Neural progenitor cell (in vitro differentiated cells): ENCODE measurements at places on chromosomes 4 and X. TPM values are rescaled to one million over a fixed set of nuclear protein-coding genes. Genes with fewer than 3 reads are reported as not detected.

- no peaks in the 10 kb centered on the region for H3K36me3 ChIP-seq
- peak; percentile 89 for DNase-seq
- H3K27me3 ChIP-seq, result no peaks in the 10 kb centered on the region
Observed at GRCh38 chr4:168784786-168785461, 225.1 kb downstream of the CBR4 start.

DNA sequence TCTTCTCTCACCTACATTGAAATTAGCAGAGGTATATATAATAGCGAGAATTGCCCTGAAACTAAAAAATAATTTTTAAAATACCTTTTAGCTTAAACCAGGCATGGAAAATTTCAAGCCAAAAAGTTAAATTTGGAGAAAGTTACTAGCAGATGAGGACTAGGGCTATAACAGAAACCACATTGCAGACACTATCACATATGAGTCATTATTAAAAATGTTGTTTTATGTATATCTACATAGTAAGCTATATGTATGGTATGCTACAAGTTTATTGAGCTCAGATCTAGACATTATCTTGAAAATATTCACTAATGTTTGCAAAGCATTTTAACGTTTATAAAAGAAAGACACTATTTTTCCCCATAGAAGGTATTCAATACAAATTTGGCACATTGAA is 147.8 kb downstream of the PAPSS1 start:
- no peak for DNase-seq
- H3K27me3 ChIP-seq, result no peaks in the 10 kb centered on the region
- H3K4me1 ChIP-seq, result no peaks in the 10 kb centered on the region
- H3K36me3 ChIP-seq, result no peaks in the 10 kb centered on the region

GRCh38 chr4:122083989-122084388 is 68.1 kb upstream of the BLTP1 start:
- no peak overlapping the region for H3K27ac ChIP-seq
- H3K36me3 ChIP-seq, result no peaks in the 10 kb centered on the region
- no peaks in the 10 kb centered on the region for H3K4me1 ChIP-seq
- H3K4me3 ChIP-seq, result no peak overlapping the region

DNA sequence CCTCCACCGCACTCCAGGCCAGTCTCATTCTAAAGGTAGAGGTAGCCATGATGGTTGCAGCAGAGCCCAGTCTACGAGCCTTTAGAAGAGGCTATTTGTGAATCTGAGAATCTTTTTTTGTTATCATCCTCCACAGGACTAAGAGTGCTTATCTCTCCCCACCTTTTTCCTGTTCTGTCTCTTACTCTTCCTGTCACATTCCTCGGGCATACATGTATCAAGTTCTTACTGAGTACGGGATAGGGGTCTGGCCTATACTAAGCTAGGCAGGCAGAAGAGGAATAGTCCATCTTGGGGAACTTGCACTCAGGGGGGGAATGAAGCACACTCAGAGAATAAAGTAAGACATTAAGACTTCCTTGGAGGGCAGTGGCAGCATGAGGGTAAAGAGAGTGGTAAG is 25.7 kb downstream of the LAS1L start:
- H3K4me1 ChIP-seq, result no peaks in the 10 kb centered on the region
- no peak overlapping the region for H3K4me3 ChIP-seq
- no peaks in the 10 kb centered on the region for H3K36me3 ChIP-seq
- DNase-seq, result no peak
- H3K27me3 ChIP-seq, result no peaks in the 10 kb centered on the region

- peak; percentile 57 for DNase-seq
- H3K36me3 ChIP-seq, result no peaks in the 10 kb centered on the region
- no peaks in the 10 kb centered on the region for H3K27me3 ChIP-seq
- H3K27ac ChIP-seq, result no peak overlapping the region
- H3K4me1 ChIP-seq, result peaks cover 8% of the 10 kb centered on the region
- H3K4me3 ChIP-seq, result no peak overlapping the region
Observed at GRCh38 chr4:11367371-11367770, 61.3 kb downstream of the HS3ST1 start.

Gene NKAP
- total RNA-seq, result 6.5 and 11.2 TPM in 2 replicates

Gene CT55
- total RNA-seq, result not detected in 2 replicates

Gene RHOXF1
- total RNA-seq, result not detected in 2 replicates

- H3K4me1 ChIP-seq, result peaks cover 2% of the 10 kb centered on the region
- H3K36me3 ChIP-seq, result no peaks in the 10 kb centered on the region
- H3K27me3 ChIP-seq, result no peaks in the 10 kb centered on the region
- H3K27ac ChIP-seq, result no peak overlapping the region
- no peak for DNase-seq
Observed at GRCh38 chr4:102247041-102247440, 98.2 kb downstream of the SLC39A8 start.

Gene NPY5R
- total RNA-seq, result 1.1 and 1.3 TPM in 2 replicates

Gene DKK2
- 0.03 TPM in 1 of 2 replicates, not detected in the other for total RNA-seq

GRCh38 chrX:95441836-95442235 is 1242.8 kb upstream of the DIAPH2 start:
- no peaks in the 10 kb centered on the region for H3K4me1 ChIP-seq
- no peak overlapping the region for H3K27ac ChIP-seq
- H3K4me3 ChIP-seq, result no peak overlapping the region
- no peak for DNase-seq
- H3K36me3 ChIP-seq, result no peaks in the 10 kb centered on the region

Gene CNGA1
- 0.37 and 1.5 TPM in 2 replicates for total RNA-seq

DNA sequence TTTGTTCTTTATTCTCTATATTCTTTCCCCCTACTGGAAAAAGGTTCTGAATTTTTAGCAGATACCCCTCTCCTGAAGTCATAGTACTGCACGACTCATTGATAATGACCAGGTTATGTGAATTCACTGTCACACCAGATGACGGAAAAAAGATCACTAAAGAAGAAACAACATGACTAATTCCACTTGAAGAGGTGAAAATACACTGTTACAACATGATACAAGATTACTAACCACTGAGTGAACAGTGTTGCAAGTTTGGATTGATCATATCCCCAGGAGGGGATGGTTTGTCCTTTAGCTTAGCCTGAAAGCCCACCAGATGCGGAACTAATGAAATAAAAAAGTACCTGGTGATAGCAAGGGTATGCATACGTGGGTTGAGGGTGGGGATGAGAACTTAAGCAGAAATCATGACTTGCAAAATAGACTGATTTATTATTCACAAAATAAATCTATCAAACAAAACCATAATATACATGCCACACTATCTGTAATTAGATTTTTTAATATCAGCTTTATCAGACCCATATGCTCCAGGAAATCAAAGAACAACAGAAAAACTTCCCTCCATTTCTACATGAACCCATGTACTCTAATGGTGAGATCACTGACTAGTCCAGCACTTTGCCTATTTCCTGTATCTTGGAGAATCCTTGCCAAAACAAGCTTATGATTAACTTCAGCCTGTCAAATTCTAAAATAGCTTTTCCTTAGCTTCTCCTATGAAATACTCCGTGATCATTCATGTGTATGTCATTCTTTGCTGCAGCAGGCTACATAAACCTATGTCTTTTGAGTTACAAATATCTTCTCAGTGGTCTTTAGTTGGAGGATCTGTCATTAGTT is 257.4 kb upstream of the AGA start:
- H3K36me3 ChIP-seq, result no peaks in the 10 kb centered on the region
- no peak overlapping the region for H3K27ac ChIP-seq
- H3K4me1 ChIP-seq, result peaks cover 4% of the 10 kb centered on the region

GRCh38 chr4:85756938-85757337 is 282.0 kb downstream of the ARHGAP24 start:
- peak; percentile 58 for DNase-seq
- H3K4me1 ChIP-seq, result peaks cover 2% of the 10 kb centered on the region
- no peaks in the 10 kb centered on the region for H3K27me3 ChIP-seq
- H3K36me3 ChIP-seq, result no peaks in the 10 kb centered on the region
- H3K4me3 ChIP-seq, result no peak overlapping the region

GRCh38 chrX:107940095-107940494 is 42.1 kb downstream of the TEX13B start:
- no peaks in the 10 kb centered on the region for H3K36me3 ChIP-seq
- H3K27me3 ChIP-seq, result peaks cover 16% of the 10 kb centered on the region
- no peaks in the 10 kb centered on the region for H3K4me1 ChIP-seq
- DNase-seq, result no peak
- no peak overlapping the region for H3K4me3 ChIP-seq

Gene MAB21L2
- 38.3 and 42.1 TPM in 2 replicates for total RNA-seq

Gene KCTD8
- 0.06 TPM in 1 of 2 replicates, not detected in the other for total RNA-seq

Gene MBNL3
- 2.4 and 3.4 TPM in 2 replicates for total RNA-seq

Gene TCEAL5
- total RNA-seq, result 0.12 TPM in 1 of 2 replicates, not detected in the other

DNA sequence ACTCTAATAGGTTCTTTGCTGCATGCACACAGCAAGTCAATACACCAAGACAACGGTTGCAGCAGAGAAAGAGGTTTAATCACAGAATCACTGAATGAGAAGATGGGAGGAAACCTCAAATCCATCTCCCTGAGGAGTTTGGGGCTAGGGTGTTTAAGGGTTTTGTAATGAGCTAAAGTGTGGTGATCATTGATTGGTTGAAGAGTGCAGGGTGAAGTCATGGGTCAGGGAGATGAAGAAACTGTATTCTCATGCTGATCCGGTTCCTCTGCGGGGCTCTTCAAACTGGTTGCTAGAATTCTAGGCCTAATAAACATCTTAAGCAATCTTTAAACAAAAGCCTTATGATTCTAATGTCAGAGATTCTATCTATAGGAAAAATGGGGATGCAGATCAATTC is 432.5 kb upstream of the FAM47C start:
- no peak overlapping the region for H3K27ac ChIP-seq
- H3K27me3 ChIP-seq, result no peaks in the 10 kb centered on the region
- H3K4me3 ChIP-seq, result no peak overlapping the region
- DNase-seq, result no peak
- H3K36me3 ChIP-seq, result no peaks in the 10 kb centered on the region

DNA sequence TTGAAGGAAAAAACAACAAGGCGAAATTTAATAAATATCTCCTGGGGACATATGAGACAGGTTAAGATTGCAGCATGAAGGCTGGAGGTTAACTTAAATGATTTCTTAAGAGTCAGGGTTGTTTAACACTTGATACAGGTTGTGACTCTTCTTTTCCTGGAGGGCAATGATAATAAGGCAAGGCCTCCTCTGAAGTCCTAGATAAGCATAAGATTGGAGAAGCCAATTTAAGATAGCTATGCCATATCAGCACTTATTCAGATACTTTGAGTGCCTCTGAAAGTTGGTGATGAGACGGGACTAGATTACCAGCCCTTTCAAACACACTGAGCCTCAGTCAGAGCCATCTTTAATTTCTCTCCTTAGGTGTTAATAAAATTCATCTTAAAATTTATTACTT is 350.8 kb downstream of the FBXO8 start:
- no peak overlapping the region for H3K4me3 ChIP-seq
- peaks cover 41% of the 10 kb centered on the region for H3K4me1 ChIP-seq
- no peak for DNase-seq
- no peaks in the 10 kb centered on the region for H3K27me3 ChIP-seq
- no peaks in the 10 kb centered on the region for H3K36me3 ChIP-seq

Gene SPANXD
- not detected in 2 replicates for total RNA-seq

DNA sequence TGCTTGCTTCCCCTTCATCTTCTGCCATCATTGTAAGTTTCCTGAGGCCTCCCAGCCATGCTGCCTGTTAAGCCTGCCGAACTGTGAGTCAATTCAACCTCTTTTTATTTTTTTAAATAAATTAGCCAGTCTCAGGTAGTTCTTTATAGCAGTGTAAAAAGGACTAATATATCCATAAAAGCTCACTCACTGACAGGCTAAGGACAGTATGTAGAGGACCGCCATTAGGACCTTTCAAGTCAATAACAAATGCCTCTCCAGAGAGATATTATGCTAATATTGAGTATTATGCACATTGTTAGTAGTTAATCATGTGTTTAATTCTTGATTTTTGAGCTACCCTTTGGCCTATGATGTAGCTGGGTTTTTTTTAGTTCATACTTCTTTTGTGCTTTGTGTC is 62.6 kb upstream of the GYPA start:
- no peak overlapping the region for H3K27ac ChIP-seq
- no peak overlapping the region for H3K4me3 ChIP-seq
- no peaks in the 10 kb centered on the region for H3K36me3 ChIP-seq
- no peak for DNase-seq

Gene OPRPN
- total RNA-seq, result not detected in 2 replicates

GRCh38 chr4:21710179-21710835 is 238.3 kb downstream of the KCNIP4 start:
- H3K27me3 ChIP-seq, result no peaks in the 10 kb centered on the region
- no peaks in the 10 kb centered on the region for H3K36me3 ChIP-seq
- no peak for DNase-seq

GRCh38 chr4:21888195-21888976 is 60.2 kb downstream of the KCNIP4 start:
- H3K27ac ChIP-seq, result no peak overlapping the region
- no peak overlapping the region for H3K4me3 ChIP-seq
- no peaks in the 10 kb centered on the region for H3K4me1 ChIP-seq
- no peaks in the 10 kb centered on the region for H3K27me3 ChIP-seq

DNA sequence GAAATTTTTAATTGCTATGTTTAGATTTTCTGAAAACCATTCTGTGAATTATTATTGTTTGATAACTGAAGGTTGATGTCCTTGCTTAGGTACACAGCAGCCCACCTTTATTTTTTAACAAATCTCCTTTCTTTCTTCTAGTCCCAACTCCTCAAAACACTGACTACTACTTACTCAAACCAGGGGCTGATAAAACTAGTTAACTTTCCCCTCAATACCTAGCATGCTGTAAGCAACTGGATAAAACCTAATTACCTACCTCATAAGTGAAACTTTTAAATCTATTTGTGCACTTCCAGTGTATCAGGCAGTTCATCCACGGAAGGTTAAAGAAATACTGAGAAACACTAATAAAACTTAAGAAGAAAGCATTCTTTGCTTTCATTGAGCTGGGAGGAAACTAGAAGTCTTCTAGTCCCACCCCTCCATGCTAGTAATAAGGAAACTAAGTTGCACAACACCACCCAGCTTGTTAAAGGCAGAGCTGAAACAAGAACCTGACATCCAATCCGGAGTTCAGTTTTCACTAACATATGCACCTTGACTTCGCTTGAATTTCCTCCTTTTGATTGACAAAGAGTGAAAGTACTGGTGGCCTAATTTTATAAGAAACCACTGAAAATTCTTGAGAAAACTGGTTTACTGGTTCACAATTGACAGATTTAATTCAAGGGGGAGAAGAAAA is 180.2 kb upstream of the TET2 start:
- no peaks in the 10 kb centered on the region for H3K36me3 ChIP-seq
- H3K4me1 ChIP-seq, result no peaks in the 10 kb centered on the region
- H3K27me3 ChIP-seq, result no peaks in the 10 kb centered on the region
- no peak for DNase-seq
- H3K27ac ChIP-seq, result no peak overlapping the region
- no peak overlapping the region for H3K4me3 ChIP-seq

- no peaks in the 10 kb centered on the region for H3K27me3 ChIP-seq
- no peak overlapping the region for H3K4me3 ChIP-seq
- peaks cover 16% of the 10 kb centered on the region for H3K4me1 ChIP-seq
- H3K27ac ChIP-seq, result no peak overlapping the region
- peak; percentile 26 for DNase-seq
- H3K36me3 ChIP-seq, result no peaks in the 10 kb centered on the region
Observed at GRCh38 chr4:41189666-41190065, 24.7 kb downstream of the APBB2 start.
